NCI-H524 (cell line): ENCODE measurements at places on chromosomes 11 and 22.
A peak's percentile ranks its signal among the peaks of the same experiment; 100 is the strongest.

GRCh38 chr11:108468478-108468864 is 1.1 kb upstream of the C11orf65 start:
- no peak for DNase-seq

DNA sequence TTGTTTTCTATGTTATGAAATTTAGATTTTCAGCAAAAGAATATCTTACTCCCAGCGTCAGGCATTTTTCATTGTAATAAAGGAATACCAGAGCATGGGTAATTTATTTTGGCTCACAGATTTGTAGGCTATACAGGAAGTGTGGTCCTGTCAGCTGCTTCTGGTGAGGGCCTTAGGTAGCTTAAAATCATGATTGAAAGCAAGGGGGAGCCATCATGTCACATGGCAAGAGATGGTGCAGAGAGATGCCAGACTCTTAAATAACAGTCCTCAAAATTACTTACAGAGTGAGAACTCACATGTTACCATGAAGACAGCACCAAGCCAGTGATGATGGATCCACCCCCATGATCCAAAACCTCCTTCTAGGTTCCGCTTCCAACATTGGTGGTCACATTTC is 825.0 kb upstream of the CHORDC1 start:
- DNase-seq: no peak

- peak; percentile 40 for DNase-seq
Measured at GRCh38 chr11:57763568-57763967, 2.0 kb downstream of the CTNND1 start.

DNA sequence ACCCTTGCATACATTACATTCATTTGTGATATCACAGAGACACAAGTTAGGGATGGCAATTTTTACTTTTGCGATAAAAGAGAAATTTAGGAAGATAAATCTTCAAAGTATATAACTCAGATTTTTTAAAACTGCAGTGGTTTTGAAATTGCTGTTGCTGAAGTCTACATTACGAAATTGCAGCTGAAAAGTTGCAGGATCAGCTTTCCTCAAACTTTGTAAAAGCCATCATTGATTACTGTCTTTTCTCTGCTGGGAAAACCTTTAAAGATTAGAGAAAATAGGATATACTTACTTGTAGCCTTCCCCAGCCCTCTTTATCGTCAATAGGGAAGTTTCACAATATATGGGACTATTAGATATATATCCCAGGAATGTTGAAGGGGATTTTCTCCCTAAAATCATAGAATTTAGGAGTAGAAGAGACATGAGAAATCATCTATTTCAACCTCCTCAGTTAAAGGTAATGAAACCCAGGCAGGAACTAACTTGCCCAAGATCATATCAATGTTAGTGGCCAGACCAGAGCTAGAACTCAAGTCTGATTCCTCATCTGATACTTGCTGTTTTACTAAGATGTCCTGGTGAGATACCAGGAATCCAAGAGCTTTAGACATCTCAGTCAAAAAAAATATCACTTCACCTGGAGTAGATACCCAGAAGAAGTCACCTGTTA is 10.4 kb upstream of the AGBL2 start:
- DNase-seq: no peak

GRCh38 chr11:134359646-134360045 is 27.9 kb downstream of the GLB1L2 start:
- no peak for DNase-seq

DNA sequence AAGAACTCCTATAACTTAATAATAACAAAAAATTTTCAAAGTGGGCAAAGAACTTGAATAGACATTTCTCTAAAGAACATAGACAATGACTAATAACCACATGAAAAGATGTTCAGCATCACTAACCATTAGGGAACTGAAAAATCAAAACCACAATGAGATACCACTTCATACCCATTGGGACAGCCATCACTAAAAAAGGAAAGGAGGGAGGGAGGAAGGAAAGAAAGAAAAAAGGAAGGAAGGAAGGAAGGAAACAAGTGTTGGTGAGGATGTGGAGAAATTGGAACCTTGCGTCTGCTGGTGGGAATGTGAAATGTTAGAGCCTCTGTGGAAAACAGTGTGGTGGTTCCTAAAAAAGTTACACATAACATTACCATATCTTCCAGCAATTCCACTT is 55.8 kb downstream of the MS4A13 start:
- no peak for DNase-seq

- no peak for DNase-seq
Measured at GRCh38 chr11:111937461-111937769, 272 bp downstream of the DIXDC1 start.

- no peak for DNase-seq
Measured at GRCh38 chr11:88174709-88175568, at the start of gene RAB38. Gene RAB38 (minus strand): TSS chr11:88175443. CDS start chr11:88175384, 59 bp downstream.

- DNase-seq: no peak
Measured at GRCh38 chr11:46247090-46247489, 30.4 kb upstream of the CREB3L1 start.

- DNase-seq: peak; percentile 8
Measured at GRCh38 chr11:83284501-83285150, 1.5 kb downstream of the CCDC90B start.

DNA sequence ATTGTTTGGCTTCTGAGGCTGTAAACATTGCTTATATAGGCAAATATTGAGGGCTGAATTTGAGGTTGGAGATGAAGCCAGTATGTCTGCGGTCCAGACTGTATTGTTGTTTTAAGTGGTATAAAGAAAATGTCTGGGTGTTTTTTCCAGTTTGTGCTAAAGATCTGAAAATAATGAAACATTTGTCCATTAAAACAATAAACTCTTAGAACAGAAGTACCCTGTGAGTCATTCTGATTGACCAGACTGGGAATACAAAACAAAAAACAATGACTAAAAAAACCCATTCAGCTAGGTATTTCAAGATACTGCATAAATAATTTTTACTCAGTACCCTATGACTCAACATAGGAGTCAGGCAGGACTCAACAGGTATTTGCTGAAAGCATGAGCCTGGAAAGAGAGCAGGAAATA is 20.4 kb downstream of the ALKBH8 start:
- DNase-seq: no peak

GRCh38 chr11:61034111-61034510 is 62.6 kb downstream of the CD6 start:
- DNase-seq: no peak

DNA sequence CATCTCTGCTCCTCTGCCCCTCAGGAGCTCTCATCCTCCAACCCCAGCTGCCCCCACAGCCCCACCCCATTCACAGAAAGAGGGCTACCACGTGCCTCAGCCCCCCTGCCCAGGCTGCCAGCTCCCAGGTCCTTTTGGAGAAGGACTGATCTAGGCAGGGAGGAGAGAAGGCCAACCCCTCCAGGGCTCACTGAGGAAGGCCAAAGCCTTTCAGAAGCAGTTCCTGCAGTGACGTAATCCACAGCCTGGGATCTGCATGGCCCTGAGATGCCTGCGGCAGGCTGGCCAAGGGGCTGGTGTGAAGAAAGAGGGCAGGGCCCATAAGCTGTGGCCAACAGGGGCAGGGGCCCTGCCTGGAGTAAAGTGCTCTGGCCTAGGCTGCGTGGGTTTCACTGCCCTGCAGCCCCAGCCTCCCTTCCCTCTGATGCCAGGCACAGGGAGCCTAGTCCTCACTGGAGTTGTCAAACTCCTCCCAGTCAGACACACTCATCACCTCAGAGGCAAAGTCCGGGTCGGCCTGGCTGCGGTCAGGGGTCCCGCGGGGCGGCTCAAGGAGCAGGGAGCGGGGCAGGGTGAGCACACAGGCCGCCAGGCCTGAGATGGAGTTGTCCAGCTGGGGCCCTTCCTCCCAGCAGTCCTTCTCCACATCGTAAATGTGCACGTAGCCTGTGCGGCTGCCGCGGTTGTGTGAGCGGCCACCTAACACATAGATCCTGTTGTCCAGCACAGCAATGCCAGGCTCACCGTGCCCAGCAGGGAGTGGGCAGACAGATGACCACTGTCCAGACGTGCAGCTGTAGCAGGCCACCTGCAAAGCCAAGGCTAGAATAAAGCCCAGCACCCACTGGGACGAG is 4.2 kb upstream of the SCARF2 start:
- DNase-seq: no peak

- no peak for DNase-seq
Measured at GRCh38 chr11:111173221-111173620, 72.3 kb upstream of the POU2AF2 start.

- DNase-seq: no peak
Measured at GRCh38 chr11:7651700-7652099, 21.6 kb downstream of the CYB5R2 start.

DNA sequence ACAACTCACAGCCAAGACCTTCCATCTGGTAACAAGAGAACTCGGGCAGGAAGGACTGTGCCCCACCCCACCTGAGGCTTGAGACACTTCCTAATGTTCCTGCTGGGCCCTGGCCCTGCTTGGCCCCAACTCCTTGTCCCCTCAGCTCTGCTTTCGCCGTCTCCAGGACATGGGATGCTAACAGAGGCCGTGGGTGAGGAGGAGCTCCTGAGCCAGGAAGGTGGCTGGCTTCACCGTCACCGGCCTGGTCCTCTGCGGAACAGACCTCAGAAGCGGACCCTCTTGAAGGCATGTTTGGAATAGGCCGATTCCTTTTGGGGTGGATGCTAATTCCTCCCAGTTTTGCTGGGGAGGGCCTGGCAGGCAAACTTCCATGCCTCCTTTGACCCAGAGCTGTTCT is 154.3 kb downstream of the CACNA1I start:
- DNase-seq: no peak

DNA sequence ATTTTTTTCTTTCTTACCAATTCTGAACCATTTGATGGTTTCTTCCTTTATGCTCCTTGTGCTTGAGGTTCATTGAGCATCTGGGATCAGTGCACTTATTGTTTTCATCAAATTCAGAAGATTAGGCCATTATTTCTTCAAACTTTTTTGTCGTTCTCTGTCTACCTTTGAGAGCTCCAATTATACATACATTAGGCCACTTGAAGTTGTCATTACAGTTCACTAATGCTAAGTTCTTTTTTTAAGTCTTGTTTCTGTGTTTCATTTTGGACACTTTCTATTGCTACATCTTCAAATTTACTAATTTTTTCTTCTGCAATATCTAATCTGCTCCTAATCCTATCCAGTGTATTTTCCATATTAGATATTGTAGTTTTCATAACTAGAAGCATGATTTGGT is 40.8 kb downstream of the CDPF1 start:
- no peak for DNase-seq

DNA sequence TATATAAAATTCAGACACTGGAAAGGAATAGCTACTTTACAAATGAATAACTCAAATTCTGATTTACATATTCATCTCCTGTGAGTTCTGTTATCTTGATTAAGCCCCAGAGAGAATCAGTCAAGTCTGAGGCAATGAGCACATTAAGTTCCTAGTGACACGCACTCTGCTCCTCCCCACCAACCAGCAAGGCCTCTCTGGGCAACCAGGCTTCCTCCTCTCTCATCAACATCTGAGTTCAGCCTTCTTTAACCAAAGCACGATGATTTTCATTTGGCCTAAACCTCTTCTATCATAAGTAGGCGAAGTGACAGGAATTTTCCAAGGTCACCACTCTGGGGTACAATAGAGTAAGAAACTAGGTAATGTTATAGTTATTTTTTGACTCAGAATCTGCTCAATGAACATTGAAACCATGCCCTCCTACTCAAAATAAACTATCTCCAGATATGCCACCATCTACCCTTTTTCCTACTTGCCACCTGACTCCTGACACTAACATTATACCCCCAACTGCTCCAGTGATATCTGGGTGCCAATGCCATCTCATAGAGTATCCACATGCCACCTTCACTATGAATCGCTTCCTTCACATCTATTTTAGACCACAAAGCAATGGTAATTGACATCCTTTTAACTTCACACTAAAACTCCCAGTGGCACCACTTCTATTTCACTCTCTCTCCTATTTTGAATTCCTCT is 114.8 kb downstream of the FAM76B start:
- DNase-seq: no peak

- DNase-seq: peak; percentile 87
Measured at GRCh38 chr22:37428649-37429586, 1.6 kb upstream of the ELFN2 start.

DNA sequence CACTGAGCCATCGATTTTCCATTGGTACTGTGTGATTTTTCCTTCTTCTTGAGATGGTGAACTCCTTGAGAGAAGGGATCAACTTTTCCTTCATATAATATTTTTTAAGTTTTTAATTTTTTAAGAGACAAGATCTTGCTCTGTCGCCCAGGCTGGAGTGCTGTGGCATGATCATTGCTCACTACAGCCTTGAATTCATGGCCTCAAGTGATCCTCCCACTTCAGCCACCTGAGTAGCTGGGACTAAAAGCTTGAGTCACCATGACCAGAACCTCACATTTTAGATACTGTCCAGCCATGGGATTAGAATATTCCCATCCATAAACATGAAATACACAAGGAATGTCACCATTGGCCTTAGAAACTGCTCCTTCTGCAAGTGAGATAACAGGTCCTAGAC is 66.9 kb upstream of the CHRM4 start:
- no peak for DNase-seq

DNA sequence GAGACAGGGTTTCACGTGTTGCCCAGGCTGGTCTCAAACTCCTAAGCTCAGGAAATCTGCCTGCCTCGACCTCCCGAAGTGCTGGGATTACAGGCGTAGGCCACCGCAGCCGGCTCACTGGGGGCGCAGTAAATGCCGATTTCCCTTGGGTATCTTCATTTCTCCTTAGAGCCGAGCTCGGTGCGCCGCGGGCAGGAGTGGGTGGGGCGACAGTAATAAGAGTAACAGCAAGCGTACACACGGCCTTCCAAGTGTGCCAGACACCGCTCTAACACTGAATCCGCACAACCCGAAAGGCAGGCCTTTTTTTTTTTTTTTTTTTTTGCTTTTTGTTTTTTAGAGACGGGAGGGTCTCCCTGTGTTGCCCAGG is 500 bp upstream of the ADSL start:
- peak; percentile 55 for DNase-seq

GRCh38 chr11:122317305-122317704 is 201.3 kb upstream of the BLID start:
- DNase-seq: peak; percentile 32

- DNase-seq: no peak
Measured at GRCh38 chr11:99893811-99894210, 793.3 kb upstream of the ARHGAP42 start.
